Metanephros (tissue), 2 donors: ENCODE measurements at places on chromosomes 1 and 21. TPM values are rescaled to one million over a fixed set of nuclear protein-coding genes. Genes with fewer than 3 reads are reported as not detected.

The ZSWIM5 gene
- total RNA-seq, result 4.8 TPM

The CYP4X1 gene
- total RNA-seq, result 7.4 TPM

The AK2 gene
- total RNA-seq, result 90.1 TPM

The INTS7 gene
- total RNA-seq, result 19.4 TPM

The HHIPL2 gene
- total RNA-seq, result 0.29 TPM

The KMO gene
- total RNA-seq, result 7.8 TPM

The SPATA1 gene
- total RNA-seq, result 1.6 TPM

The BCL2L15 gene
- total RNA-seq, result 0.93 TPM

The MCOLN3 gene
- total RNA-seq, result 5.3 TPM

The AMY1C gene
- not detected for total RNA-seq

The IGFN1 gene
- total RNA-seq, result 2.8 TPM

The INKA2 gene
- total RNA-seq, result 10.5 TPM

The EFNA3 gene
- 6.0 TPM for total RNA-seq

The OR2AK2 gene
- not detected for total RNA-seq

The GJA5 gene
- total RNA-seq, result 25.6 TPM

The ARHGAP30 gene
- 5.5 TPM for total RNA-seq

The SIM2 gene
- 20.5 TPM for total RNA-seq

The CFHR2 gene
- not detected for total RNA-seq

The MROH7 gene
- total RNA-seq, result 7.9 TPM

The C1orf116 gene
- 13.3 TPM for total RNA-seq
